ENCODE measurements at places on chromosomes 5 and 9.

GRCh38 chr5:17436761-17437221 lies 61.2 kb upstream of the TAF11L2 start:
- DNase-seq, result peak; percentile 98

- DNase-seq, result peak; percentile 72
These were observed 102.5 kb upstream of the GABRP start for GRCh38 chr5:170681013-170681433.

DNA sequence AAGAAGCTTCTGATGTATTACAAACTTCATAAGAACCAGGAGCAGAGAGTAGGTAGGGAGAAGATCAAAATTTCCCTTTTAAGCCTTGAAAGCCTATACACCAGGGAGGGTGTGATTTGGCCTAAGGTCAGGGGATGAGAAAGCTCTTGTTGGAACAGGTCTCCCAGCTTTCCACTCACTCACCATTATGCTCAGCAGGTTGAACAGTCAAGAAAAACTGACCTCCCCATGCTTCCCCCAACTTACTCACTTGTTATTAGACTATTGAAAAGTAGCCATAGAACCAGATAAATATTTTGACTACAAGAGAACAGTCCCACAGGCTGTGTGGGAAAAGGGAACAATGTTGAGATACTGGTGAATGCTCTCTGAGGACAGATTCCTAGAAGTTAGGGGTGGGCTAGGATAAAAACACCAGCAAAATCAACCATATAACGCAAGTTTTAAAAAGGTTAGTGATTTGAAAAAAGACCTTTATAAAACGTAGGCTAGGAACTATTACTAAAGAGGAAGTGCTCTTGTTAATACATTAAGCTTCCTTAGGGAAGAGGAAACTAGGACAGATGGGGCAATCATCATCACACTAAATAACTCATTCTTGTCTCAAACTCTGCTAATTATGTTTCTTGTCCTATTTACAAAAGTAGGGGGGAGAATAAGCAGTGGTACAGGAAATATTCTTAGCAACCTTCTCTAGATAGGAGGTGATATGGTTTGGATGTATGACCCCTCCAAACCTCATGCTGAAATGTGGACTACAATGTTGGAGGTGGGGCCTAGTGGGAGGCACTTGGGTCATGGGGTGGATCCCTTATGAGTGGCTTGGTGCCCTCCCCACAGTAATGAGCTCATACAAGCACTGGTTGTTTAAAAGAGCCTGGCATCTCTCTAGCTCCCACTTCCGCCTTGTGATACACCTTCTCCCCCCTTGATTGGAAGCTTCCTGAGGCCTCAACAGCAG lies 31.0 kb downstream of the PCDHGC5 start:
- peak; percentile 75 for DNase-seq

DNA sequence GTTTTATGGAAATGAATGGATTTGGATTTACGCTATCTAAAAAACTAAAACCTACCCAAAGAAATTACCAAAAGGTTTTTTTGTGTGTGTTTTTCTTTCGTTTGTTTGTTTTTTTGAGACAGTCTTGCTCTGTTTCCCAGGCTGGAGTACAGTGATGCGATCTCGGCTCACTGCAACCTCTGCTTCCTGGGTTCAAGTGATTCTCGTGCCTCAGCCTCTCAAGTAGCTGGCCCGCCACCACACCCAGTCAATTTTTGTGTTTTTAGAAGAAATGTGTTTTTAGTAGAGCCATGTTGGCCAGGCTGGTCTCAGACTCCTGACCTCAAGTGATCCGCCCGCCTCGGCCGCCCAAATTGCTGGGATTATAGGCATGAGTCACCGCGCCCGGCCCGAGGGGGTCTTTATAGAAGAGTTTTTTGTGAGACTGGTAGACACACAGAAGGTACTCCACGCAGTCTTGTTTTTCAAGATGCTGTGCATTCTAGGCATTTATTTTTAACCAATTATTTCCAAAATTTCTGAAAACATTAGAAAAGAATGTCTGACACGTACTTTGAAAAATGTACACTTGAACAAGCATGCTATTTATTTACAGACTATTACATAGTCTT lies 75.7 kb downstream of the NR6A1 start:
- DNase-seq, result no peak

DNA sequence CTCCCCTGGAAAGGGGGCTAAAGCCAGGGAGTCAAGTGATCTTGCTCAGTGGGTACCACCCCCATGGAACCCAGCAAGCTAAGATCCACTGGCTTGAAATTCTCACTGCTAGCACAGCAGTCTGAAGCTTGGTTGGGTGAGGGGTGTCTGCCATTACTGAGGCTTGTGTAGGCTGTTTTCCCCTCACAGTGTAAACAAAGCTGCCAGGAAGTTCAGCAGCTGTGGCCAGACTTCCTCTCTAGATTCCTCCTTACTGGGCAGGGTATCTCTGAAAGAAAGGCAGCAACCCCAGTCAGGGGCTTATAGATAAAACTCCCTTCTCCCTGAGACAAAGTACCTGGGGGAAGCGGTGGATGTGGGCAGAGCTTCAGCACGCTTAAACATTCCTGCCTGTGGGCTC lies 17.1 kb upstream of the EPB41L4A start:
- no peak for DNase-seq

DNA sequence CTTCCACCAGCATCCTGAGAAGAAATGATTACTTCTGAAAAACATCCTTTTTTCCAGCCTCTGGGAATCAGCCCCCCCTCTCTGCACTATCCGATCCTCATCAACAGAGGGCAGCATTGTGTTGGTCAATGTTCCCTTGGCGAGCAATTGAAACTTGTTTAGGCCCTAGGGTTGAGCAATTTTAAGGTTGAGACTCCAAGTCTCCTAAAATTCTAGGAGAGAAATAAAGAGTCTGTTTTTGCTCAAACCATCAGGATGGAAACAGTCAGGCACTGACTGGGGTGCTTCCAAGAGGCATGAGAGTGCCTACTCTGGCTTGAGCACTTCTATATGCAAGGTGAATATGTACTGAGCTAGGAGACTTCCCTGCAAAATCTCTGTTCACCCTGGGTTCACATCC lies 12.4 kb upstream of the CYFIP2 start:
- peak; percentile 17 for DNase-seq

DNA sequence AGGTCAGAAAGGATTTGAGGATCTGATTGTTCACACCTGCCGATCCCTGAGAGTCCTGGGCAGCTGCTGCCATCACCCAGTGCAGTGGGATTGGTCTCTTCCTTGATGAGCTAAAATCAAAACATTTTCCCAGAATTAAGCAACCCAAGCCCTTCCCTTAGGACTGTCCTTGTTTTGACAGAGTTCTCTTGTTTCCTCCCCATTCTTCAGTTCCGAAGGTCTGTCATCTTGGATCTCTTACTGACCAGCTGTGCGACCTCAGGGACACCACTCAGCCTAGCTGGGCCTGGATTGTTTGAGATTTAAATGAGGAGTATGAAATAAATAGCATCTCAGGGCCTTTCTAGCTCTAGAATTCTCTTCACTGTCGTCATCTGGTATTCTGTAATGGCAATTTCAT lies 90.3 kb upstream of the IQGAP2 start:
- no peak for DNase-seq

DNA sequence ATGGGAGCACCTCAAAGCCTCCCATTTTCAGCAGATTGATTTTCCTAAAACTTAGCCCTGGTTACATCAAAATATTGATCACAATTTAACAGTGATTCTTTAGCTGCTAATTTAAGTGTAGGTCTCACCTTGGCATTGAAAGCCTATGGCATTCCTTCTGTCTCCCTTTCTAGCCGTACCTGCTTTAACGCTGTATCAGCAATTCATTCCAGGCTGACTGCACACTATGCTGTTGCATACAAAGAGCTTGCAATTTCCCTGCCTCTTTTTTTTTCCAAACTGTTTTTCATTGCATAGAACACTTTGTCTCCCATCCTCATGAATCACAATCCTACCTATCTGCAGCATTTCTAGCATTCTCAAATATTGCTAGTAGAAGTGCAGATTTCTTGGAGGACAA lies 8.9 kb upstream of the AMACR start:
- no peak for DNase-seq

- DNase-seq, result no peak
These were observed 51.7 kb downstream of the JADE2 start for GRCh38 chr5:134577022-134577795.

- DNase-seq, result no peak
These were observed 26.3 kb downstream of the GOLGA2 start for GRCh38 chr9:128249558-128249907.

DNA sequence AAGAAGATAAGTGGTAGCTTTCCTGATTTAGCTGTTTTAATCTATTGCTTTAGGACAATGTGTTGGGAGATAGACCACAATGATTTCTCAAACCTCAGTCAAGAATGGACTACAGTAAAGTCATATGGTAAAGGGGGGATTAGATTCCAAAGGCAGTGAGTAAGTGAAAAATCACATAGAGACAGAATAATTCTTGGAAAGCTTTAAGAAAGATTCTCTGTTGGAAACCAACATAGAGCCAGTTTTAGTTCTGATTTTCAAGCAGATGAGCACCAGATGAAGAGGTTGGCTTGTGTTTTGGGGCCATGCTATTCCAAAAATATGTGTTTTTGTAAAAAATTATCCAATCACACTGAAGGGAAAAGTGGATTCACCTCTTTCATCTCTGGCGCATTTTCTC lies 256.8 kb upstream of the RPS23 start:
- no peak for DNase-seq

GRCh38 chr5:122392824-122393223 lies 80.8 kb downstream of the SNCAIP start:
- peak; percentile 43 for DNase-seq

DNA sequence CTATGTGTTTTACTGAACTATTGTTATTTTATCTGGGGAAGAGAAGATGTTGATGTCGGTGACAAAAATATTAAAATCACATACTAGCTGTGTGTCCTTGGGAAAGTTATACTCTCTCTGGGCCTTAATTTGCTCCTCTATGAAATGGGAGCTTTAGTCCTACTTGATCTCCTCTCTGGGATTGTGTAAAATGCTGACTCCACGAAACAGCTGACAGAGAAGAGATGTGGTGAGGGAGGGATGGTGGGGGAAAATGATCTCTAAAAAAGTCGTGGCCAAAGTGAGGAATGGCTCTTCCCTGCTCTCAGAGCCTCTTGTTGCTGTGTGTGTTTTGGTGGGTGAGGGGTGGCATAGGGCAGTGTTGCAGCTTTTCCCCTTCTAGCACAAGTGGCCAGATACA lies 173.7 kb downstream of the MELK start:
- no peak for DNase-seq

DNA sequence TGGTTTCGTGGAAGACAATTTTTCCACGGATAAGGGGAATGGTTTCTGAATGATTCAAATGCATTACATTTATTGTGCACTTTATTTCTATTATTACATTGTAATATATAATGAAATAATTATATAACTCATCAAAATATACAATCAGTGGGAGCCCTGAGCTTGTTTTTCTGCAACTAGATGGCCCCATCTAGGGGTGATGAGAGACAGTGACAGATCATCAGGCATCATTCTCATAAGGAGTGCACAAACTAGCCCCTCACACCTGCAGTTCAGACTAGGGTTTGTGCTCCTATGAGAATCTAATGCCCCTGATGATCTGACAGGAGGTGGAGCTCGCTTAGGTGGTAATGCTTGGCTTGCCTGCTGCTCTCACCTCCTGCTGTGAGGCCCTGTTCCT lies 6.4 kb downstream of the ISCA1 start:
- no peak for DNase-seq

DNA sequence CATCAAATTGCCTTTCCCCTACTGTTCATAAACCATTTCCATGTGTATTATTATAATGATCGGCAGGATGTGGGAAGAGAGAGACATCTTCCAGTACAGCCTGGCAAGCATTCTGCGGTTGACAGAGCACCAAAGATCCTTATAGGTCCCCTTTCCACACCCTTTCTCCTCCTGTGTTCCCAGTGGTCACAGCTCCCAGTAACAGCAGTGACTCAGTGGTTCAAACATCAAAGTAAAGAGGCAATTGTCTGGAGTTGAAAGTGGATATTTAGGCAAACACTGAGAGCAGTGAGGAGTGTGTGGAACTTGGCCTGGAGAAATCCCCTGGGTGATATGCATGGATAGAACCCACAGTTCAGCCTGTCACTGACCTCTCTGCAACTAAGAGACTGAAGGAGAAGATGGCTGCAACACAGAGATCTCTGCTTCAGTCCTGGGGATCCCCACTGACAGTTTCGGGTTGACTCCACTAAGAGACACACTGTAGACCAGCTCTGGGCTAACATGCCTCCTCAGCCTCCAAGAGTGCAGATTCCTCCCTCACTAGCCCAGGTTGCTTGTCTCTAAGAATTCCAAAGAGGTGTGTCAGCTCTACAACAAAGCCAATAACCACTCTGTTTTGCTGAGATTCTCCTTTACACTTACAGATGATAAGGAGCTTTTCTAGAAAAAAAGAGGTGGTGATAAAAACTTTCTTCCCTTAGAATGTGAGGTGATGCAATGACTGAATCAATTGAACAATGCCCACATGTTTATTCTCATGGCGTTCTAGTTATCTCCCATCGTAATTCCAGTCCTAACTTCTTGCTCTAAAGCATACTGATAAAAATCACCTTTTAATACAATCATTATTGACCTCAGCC lies 94.4 kb upstream of the IL6ST start:
- no peak for DNase-seq

DNA sequence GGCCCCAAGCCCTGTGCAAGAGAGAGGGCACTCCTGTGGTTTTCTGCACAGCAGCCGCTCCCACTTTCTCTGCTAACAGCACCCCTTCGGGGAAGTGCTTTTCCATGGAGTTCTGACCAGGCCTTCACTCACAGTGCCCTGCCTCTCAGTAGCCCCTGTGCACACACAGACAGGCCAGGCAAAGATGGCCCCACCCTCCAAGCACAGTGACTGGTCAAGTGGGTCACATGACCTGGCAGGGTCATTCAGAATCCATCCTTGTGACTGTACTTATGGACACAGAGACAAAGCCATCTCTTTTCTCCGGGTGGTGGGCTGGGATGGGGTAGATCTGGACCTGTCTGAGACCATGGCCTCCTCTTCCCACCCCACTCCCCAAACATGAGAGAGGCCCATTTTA lies 82.5 kb downstream of the PSD2 start:
- DNase-seq, result no peak

GRCh38 chr5:93717162-93717561 lies 24.2 kb downstream of the POU5F2 start:
- DNase-seq, result peak; percentile 82

DNA sequence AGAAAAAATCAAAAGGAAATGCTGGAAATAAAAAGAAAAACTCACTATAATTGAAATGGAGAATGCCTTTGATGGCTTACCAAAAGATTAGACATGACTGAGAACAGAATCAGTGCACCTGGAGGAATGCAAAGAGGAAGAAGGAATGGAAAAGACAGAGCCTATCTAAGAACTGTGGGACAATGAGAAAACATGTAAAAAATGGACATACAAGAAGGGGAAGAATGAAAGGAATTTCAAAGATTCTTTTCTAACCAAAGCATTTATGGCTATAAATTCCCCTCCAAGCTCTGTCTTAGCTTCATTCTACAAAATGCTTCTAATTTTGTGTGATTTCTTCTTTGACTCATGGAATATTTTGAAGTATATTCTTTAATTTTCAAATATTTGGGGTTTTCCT lies 47.5 kb upstream of the CLK4 start:
- DNase-seq, result no peak

GRCh38 chr5:17785774-17786173 lies 151.5 kb downstream of the TAF11L14 start:
- DNase-seq, result no peak
